ENCODE measurements at places on chromosomes 1 and 21.

GRCh38 chr1:56948403-56949023 lies 17.3 kb downstream of the C8B start:
- no peak for DNase-seq

DNA sequence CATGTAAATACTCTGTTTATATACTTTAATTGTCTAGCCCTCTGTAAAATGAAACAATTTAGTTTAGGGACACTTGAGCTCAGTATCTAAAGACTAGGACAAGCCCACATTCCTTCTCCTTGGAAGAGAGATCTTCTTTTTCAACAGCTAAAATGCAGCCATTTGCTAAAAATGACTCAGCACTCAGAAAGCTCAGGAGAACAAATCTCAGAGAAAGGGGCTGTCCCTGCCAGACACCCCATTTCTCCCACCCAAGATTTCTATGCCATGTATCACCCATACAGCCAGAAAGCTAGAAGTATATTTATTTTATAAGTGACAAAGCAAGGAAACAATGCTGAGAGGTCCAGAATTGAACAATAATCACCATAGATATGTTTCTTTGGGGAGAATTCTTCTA lies 23.2 kb upstream of the PRDX6 start:
- DNase-seq, result no peak

GRCh38 chr1:228211531-228212414 lies 3.9 kb downstream of the OBSCN start:
- DNase-seq, result no peak

GRCh38 chr1:44604157-44604955 lies 69.9 kb downstream of the TMEM53 start:
- no peak for DNase-seq

DNA sequence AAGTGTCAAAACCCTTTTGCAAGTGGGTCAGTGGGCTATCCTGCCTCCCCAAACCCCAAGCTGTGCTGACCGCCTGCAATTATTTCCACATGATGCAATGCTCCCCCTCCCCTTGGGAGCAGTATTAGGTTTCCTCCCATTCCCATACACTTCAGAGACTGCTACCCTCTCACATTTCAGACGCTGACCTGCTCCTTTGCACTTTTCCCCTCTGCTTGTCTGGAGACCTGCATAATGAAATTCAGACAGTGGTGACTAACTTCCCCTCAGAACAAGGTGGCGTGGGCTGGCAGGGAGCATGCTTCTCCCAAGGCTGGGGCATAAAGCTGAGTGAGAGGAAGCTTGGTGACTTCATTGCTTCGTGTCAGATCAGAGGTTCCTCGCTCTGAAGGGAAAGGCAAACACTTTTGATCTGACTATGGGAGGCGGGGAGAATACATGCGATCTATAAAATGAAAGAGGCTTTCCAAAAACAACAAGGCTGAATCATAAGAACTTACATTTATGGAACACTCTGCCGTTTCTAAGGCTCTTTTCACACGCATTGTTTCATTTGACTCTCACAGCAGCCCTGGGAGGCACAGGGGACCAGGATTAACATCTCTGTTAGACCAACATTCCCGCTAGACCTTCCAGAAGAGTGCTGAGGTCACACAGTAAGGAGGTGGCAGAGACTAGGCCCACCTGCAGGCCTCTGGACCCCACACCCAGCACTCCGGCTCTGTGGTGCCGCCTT lies 27.5 kb upstream of the ROR1 start:
- peak; percentile 68 for DNase-seq

- DNase-seq, result no peak
Observed at GRCh38 chr1:159786465-159786864, 5.7 kb downstream of the DUSP23 start.

DNA sequence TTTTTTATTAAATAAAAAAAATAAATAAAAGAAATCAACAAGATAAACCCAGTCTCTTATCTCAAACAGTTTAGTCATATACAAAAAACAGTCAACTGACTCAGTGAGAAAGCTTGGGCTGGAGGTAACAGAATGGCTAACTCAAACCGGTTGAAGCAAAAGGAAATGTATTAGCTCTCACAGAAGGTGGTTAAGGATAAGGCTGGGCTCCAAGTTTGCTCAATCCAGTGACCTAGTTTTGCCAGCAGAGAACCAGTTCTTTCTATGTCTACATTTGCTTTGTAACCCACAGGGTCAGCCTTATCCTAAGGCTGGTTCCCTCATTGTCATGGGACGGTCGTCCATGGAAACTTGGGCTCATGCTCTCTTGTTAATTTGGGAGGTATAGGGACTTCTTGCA lies 144.5 kb upstream of the L1TD1 start:
- no peak for DNase-seq

DNA sequence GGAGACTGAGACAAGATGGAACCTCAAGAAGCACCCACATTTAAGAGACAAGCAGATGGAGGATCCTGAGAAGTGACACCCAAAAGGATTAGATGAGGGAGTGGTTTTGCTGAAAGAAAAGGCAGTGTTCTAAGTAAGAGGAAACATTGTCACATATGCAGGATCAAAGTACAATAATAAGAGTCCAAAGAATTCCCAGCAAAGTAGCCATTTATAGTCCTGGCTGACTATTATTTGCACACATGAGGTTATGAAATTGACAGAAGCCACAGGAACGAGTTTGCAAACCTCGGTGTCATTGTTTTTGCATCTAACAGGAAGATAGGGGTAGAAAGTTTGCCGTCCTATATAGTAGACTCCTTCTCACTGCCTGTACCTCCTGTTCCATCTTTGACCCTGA lies 41.3 kb downstream of the CHRM3 start:
- no peak for DNase-seq

DNA sequence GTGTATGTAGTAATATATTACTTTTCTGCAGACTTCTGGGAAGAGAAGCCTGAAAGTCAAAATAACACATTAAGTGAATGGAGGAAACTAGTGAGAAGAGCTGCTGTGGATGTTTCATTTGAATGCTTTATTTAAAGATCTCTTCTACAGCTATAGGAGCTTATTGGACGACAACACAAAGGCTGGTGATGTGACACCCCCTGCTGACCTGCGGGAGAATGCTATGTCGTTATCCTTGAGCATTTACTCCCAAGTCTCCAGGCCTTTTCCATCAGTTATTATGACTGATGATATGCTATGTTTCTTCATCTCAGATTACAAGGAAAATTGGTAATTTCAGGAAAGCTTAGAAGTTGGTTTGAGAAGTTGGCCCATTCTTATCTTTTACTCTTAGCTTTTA lies 22.3 kb upstream of the PLA2G4A start:
- DNase-seq, result no peak

DNA sequence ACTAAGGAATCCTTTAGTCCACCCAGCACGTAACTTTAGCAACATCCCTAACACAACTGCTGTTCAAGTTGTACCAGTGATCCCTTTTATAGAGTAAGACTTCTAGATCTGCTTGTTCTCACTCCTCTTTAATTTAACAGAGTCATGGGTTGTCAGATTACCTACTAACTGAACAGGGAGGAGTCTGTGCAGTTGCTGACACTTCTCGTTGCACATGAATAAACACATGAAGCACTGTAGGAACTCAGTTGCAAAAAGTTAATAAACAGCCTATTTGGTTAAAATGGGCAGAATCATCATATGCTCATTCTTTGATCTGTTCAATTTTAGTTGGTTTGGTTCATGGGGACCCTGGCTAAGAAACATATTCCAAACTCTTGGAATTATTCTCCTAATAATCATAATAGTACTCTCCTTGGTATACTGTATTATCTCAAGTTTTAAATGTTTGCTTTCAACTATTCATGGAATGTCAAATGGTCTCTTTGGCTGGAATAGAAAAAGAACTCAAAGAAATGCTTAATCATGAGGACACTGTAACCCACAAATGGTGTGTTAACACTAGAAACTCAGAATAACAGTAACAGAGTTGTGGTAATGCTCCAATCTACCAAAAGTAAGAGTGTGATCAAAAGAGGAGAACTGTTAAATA lies 15.6 kb downstream of the PLPPR5 start:
- no peak for DNase-seq

DNA sequence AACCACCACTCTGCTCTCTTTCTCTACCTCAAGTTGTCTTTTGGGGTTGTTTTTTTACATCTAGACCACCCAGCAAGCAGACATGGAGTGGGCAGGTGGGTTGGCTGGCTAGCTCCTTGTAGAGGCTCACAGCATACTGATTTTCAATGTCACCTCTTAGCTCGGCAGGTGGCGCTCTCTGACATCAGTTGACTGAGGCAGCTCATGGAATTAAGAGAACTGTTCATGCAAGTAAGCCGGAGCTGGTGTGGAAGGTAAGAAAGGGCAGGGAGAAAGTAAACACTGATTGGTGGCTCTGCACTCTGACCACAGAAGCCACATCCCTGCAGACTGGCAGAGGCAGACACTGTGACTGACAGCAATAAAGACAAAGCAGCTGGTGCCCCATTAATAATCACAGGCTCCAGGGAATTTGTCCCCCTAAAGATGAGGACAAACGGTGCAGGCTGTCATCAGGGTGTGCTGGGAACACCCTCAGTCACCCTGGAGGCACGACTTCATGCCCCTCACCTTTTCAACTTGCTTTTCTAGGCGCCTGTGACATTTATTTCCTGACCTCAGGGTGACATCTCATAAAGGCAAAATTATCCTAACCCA lies 226.8 kb downstream of the LMX1A start:
- DNase-seq, result no peak

DNA sequence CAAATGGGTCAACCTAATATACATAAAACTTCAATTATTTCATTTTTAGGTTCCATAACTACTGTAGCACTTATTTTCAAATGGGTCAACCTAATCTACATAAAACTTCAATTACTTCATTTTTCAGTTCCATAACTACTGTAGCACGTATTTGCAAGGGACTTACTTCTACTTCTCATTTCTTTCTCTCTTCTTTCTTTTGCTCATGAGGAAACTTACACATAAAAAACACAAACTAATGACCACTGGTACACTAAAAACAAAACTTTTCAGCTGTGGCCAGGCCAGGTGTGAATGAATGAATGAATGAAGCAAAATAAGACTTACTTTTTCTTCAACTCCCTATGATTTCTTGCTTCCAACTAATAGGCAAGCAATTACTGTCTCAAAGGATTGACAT lies 11.7 kb downstream of the SYDE2 start:
- DNase-seq, result no peak

DNA sequence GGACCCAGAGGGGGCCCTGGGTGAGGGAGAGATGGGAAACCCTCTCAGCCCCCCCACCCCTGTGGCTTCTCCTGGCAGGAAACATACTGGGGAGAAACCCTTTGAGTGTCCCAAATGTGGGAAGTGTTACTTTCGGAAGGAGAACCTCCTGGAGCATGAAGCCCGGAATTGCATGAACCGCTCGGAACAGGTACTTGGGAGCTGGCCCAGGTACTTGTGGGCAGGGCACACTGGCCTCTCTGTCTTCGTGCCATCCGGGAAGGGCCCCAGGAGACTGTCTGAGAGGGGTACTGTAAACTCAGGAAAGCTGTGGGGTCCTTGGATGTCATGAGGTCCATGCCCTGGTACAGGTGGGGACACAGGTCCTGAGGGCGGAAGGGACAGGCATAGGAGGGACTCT lies 6.0 kb downstream of the ZBTB48 start:
- DNase-seq, result no peak

DNA sequence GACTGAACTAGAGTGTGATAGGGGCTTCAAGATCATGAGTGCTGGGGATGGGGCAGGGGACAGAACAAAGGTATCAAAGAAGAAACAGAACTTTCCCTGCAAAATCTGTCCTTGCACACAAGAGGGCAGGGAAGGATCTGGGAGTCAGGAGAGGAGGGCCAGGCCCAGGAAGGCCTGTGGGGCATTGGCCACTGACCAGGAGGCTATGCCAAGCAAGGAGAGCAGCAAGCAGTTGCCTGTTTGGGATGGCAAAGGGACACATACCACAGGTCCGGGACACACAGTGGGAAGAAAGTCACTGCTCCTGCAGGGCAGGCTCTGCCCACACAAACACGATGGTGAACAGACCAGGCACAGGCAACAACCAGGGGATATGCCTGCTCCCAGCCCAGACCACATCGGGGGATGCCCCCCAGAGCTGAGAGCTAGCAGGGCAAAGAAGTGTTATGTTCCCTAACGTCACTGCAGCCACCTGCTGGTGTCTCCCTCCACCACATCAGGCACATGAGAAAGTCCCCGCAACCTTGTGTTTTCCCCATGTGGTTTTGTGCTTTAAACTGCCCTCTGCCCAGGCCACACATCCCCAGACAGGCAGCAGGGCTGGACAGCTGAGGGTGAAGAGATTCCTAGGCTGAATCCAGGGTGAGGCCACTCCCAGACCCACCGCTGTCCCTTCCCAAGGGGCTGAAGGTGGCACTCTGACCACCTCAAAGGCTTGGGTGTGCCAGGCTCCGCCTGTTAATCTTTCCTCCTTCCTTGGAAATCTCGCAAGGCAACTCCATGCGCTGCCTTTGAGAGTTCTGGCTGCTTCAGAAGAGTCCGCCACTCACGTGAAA lies 53.6 kb downstream of the KIF21B start:
- no peak for DNase-seq

DNA sequence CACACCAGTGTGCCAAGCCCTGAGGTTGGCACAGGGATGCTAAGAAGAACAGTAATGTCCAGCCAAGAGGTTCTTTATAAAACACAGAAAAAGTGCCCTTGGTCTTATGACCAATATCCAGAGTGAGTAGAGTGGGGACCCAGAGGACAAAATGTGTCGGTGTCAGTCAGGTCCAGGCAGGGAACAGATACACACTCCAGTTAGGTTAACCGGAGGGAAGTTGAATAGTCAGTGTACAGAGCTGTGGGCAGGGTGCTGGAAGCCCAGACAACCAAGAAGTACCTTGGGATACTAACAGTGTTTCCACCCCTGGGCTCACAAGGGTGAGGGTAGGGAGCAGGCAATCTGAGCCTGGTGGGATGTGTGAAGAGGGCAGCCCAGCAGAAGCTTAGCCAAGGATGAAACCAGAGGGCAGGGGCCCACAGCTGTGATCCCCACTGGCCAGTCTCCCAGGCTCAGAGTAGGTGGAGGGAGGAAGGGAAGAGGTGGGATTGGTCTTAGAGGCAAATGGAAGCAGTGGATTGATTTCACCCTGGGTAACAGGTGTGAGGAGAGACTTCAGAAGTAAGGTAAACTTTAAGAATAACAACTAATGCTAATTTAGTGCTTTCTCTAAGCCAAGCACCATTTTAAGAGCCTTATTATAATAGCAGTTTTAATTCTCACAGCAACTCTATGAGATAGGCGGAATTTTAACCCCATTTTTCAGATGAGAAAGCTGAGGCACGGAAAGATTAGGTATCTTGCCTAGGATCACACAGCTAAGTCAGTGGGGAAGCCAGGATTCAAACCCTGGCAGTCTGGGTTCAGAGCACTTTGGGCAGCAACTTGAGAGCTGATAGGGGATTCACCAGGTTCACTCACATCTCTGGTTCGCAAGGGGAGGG lies 143.4 kb upstream of the HOOK1 start:
- no peak for DNase-seq

DNA sequence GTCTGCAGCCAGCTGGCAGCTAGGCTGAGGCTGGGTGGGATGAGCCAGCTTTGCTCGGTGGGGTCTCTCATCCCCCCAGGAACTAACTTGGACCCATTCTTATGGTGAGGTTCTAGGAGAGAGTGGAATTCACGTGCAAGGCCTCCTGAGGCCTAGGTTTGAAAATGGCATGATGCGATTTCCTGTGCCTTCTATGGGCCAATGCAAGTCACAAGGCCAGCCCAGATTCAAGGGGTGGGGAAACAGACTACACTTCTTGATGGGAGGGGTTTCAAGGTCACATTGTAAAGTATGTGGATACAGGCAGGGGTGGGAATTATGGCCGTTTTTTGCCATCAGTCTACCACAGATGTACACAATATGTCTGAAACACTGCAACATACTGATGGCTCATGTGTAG lies 48.3 kb downstream of the HTR6 start:
- DNase-seq, result no peak

- no peak for DNase-seq
Observed at GRCh38 chr1:11761988-11762406, at the start of gene C1orf167. Gene C1orf167 (plus strand): TSS chr1:11762193. CDS start chr1:11764401, 2,208 bp downstream.

GRCh38 chr1:177873238-177873637 lies 96.6 kb downstream of the SEC16B start:
- DNase-seq, result no peak

Data from left renal cortex interstitium (tissue), 4 donors.